Endothelial cell (in vitro differentiated cells): ENCODE measurements at places on chromosomes 2 and 18. TPM values are rescaled to one million over a fixed set of nuclear protein-coding genes. Genes with fewer than 3 reads are reported as not detected.

GRCh38 chr2:140552634-140553033, 1578.2 kb downstream of the LRP1B start:
- no peaks in the 10 kb centered on the region for H3K27me3 ChIP-seq
- no peak overlapping the region for H3K4me3 ChIP-seq
- no peak for DNase-seq
- no peak overlapping the region for H3K27ac ChIP-seq
- no peaks in the 10 kb centered on the region for H3K36me3 ChIP-seq

DNA sequence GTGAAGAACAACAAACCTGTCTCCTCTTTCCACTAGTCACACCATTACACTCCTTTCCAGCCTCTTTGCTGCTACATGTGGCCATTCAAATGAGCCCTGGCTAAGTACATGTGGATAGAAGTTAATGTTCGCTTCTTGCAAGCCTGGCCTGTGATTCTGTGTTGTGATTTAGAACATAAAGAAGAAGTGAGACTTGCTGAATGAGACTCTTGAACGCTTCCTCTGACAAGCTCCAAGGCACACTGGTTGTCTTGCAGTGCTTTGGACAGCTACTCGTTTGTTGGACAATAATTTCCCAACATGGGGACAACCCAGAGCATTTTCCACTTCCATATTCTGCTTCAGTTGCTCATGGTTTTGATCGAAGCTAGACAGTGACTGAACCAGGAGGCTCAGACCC, 57.3 kb downstream of the CCDC74A start:
- H3K27ac ChIP-seq: no peak overlapping the region
- H3K4me3 ChIP-seq: no peak overlapping the region
- no peaks in the 10 kb centered on the region for H3K36me3 ChIP-seq
- H3K4me1 ChIP-seq: peaks cover 7% of the 10 kb centered on the region
- peaks cover 1% of the 10 kb centered on the region for H3K27me3 ChIP-seq

Gene REL
- total RNA-seq: 16.4 TPM

GRCh38 chr18:75054046-75054445, 154.9 kb downstream of the PTGR3 start:
- peaks cover 16% of the 10 kb centered on the region for H3K4me1 ChIP-seq
- DNase-seq: no peak
- H3K36me3 ChIP-seq: no peaks in the 10 kb centered on the region

DNA sequence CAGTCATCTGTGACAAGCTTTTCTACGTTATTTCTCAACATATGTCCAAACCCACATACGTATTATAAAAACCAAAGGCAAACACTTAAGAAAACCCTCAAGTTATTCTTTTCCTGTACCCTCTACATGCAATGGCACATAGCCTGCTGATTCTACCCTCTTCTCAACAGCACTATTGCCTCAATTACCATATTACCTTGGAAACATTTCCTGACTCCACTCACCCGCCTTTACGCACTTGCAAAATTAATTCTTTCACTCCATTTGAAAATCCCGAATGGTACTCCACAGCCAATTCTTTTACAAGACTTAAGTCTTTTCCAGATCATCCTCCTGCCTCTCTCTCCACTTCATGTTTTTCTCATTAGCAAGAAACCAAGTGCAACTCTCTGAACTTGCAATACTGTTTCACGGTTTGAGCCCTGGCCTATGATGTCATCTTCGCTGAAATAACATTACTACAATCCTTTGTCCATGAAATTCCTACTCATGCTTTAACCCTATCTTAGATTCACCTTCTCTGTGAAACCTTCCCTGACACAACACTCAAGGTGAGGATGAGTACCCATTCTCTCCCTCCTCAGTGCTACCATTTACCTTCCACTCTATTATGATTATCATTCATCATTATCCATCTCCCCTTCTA, 29.0 kb downstream of the SESTD1 start:
- peaks cover 4% of the 10 kb centered on the region for H3K27me3 ChIP-seq
- no peak overlapping the region for H3K27ac ChIP-seq
- DNase-seq: no peak
- H3K4me1 ChIP-seq: peaks cover 23% of the 10 kb centered on the region
- H3K36me3 ChIP-seq: no peaks in the 10 kb centered on the region

- no peak overlapping the region for H3K27ac ChIP-seq
- peaks cover 22% of the 10 kb centered on the region for H3K27me3 ChIP-seq
- peaks cover 8% of the 10 kb centered on the region for H3K36me3 ChIP-seq
Measured at GRCh38 chr2:232875256-232876121, 5.4 kb downstream of the SNORC start.

- H3K27me3 ChIP-seq: peaks cover 2% of the 10 kb centered on the region
- H3K4me3 ChIP-seq: peak overlapping the region; percentile 99
- peak overlapping the region; percentile 98 for H3K27ac ChIP-seq
- H3K4me1 ChIP-seq: peaks cover 25% of the 10 kb centered on the region
Measured at GRCh38 chr18:35289293-35289692, 736 bp downstream of the ZSCAN30 start.
